ENCODE measurements at places on chromosomes 16 and 17. TPM values are rescaled to one million over a fixed set of nuclear protein-coding genes. Genes with fewer than 3 reads are reported as not detected.
A peak's percentile ranks its signal among the peaks of the same experiment; 100 is the strongest.

DNA sequence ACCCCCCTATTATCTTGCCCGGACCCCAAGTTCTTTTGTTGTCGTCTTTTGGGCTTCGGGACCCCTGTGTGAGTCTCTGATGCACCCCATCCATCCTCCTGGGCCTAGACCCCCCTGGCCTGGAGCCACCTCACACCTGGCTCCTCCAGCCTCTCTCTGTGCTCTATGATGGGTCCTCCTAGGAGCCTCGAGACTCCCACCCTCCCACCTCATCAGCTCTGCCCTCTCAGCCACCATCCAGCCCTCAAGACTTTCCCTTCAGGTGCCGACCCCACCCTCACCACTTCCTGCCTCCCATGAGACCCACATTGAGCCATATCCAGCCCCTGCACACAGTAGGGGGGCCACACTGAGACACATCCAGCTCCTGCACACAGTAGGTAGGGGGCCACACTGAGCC, 8.7 kb upstream of the ATP2A3 start:
- no peak overlapping the region for H3K27ac ChIP-seq
- no peaks in the 10 kb centered on the region for H3K27me3 ChIP-seq
- no peaks in the 10 kb centered on the region for H3K36me3 ChIP-seq
- no peak for DNase-seq

- DNase-seq: no peak
- H3K27me3 ChIP-seq: no peaks in the 10 kb centered on the region
- no peaks in the 10 kb centered on the region for H3K36me3 ChIP-seq
- H3K4me3 ChIP-seq: no peak overlapping the region
- H3K4me1 ChIP-seq: peaks cover 4% of the 10 kb centered on the region
Observed at GRCh38 chr16:85258166-85258565, 145.9 kb upstream of the CIBAR2 start.

- no peak for DNase-seq
- no peaks in the 10 kb centered on the region for H3K4me1 ChIP-seq
- H3K36me3 ChIP-seq: no peaks in the 10 kb centered on the region
- no peaks in the 10 kb centered on the region for H3K27me3 ChIP-seq
- H3K4me3 ChIP-seq: no peak overlapping the region
Observed at GRCh38 chr16:78619811-78620210, 520.4 kb downstream of the WWOX start.

DNA sequence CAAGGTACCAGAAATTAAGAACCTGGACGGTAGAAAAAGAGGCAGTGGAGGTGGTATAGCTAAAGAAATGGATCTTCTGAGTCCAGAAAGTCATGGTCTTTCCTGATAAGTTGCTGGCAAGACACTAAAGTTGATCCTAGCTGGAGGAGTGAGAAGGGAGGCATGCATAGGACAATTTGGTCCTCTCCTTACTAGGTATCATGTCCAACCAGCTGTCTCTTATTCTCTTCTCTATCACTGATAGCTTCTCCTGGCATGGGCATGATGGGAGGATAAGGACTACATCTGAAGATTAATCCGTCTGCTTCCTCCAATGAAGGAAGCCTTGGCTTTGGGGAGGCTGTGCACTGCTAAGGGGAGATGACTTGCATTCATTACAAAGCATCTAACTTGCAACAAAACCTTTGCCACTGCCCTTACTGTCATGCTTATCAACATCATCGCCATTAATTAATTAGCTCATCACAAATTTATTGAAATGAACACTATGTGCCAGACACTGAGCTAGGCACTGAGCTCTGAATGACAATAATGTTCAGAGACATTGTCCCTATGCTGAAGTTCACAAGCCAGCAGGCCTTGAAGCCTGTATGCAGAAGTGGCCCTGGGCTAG, 3.1 kb upstream of the FAM117A start:
- no peaks in the 10 kb centered on the region for H3K36me3 ChIP-seq
- no peak for DNase-seq
- H3K4me3 ChIP-seq: no peak overlapping the region
- peaks cover 10% of the 10 kb centered on the region for H3K27me3 ChIP-seq

- H3K4me3 ChIP-seq: no peak overlapping the region
- peak; percentile 29 for DNase-seq
Observed at GRCh38 chr16:68873635-68874471, 30.5 kb downstream of the TANGO6 start.

DNA sequence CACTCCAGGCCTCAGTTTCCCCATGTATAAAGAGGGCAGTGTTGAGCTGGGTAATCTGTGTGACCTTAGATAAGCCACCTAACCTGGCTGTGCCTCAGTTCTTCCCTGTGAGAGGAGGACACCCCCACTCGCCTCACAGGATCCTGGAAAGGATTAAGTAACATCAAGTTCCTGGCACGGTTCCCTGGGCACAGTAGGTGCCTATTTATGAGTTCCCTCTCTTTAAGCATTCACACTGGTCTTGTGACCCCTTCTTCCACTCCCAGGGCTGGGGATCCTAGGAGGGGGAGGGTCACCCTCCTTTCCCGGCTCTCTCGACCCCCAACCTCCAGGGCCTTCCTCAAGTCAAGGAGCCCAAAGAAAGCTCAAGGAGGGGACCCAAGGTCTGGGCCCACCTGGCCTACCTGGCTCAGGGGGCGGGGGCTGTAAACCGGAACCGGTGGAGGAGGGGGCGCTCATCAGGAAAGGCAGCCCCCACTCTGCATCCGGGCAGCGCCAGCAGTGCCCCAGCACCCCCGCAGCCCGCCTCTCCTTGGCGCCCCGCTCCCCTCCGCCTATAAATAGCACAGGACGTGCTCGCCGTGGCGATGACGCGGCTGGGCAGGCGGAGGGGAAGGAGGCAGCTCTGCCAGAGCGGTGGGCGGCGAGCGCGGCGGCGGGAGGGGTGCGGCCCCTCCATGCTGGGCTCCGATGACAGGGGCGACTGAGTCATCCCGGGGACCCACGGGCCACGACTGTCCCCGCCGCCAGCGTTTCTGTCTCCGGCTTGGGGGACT, 9.4 kb downstream of the RPL19 start:
- peaks cover 9% of the 10 kb centered on the region for H3K4me1 ChIP-seq
- H3K36me3 ChIP-seq: no peaks in the 10 kb centered on the region
- H3K4me3 ChIP-seq: no peak overlapping the region
- H3K27me3 ChIP-seq: peaks cover 18% of the 10 kb centered on the region
- H3K27ac ChIP-seq: no peak overlapping the region

- DNase-seq: peak; percentile 63
- peaks cover 14% of the 10 kb centered on the region for H3K4me1 ChIP-seq
- H3K27ac ChIP-seq: peak overlapping the region; percentile 83
- no peaks in the 10 kb centered on the region for H3K36me3 ChIP-seq
- no peaks in the 10 kb centered on the region for H3K27me3 ChIP-seq
Observed at GRCh38 chr16:87581857-87582215, 20.5 kb upstream of the JPH3 start.

DNA sequence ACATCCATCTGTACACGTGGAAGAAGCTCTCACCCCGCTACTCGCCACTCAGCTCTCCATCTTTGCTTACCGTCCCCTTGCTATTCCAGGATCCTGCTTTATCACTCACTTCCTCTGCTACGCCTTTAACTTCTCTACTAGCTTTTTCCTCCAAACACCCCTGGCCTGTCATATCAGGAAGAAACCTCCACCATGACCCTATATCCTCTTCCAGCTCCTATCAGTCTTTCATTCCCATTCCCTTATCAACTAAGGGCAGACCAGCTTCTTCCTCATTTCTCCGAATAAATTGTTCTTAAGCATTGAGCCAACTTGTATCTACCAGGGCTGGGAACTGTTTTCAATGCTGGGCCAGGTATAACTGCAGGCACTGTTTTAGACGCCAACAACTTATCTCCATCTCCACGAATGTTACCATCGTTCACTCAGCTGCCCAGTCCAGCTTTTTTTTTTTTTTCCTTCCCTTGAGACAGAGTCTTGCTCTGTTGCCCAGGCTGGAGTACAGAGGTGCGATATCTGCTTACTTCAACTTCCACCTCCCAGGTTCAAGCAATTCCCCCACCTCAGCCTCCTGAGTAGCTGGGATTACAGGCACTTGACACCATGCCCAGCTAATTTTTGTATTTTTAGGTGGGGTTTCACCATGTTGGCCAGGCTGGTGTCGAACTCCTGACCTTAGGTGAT, 4.3 kb downstream of the IQCK start:
- H3K27me3 ChIP-seq: no peaks in the 10 kb centered on the region
- no peak overlapping the region for H3K27ac ChIP-seq
- no peak overlapping the region for H3K4me3 ChIP-seq
- no peaks in the 10 kb centered on the region for H3K36me3 ChIP-seq

- no peak for DNase-seq
- no peak overlapping the region for H3K27ac ChIP-seq
- no peak overlapping the region for H3K4me3 ChIP-seq
- H3K27me3 ChIP-seq: peaks cover 14% of the 10 kb centered on the region
Observed at GRCh38 chr17:1979182-1979985, 45.8 kb downstream of the RTN4RL1 start.

DNA sequence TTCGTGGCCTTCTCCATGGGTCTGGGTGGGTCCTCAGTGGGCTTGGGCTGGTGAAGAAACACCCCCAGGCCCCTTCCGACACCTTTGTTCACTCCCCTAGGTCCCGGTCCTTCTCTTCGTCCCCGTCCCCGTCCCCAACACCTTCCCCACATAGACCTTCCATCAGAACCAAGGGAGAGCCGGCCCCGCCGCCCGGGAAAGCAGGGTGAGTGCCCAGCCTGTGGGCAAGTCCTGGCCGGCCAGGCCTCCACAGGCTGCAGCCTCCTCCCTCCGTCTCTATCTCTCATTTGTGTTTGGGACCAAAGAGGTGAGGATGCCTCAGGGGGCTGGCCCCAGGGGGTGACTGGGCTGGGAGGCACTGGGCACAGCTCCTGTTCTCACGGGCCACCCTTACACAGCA, 14.5 kb upstream of the IL17C start:
- peaks cover under 1% of the 10 kb centered on the region for H3K4me1 ChIP-seq
- H3K36me3 ChIP-seq: no peaks in the 10 kb centered on the region
- no peak for DNase-seq
- no peaks in the 10 kb centered on the region for H3K27me3 ChIP-seq

Gene CASKIN1
- total RNA-seq: 0.47 TPM

Gene ACAP1
- not detected for total RNA-seq

All from hepatocyte (in vitro differentiated cells).